ENCODE measurements at places on chromosomes 1 and 21. TPM values are rescaled to one million over a fixed set of nuclear protein-coding genes. Genes with fewer than 3 reads are reported as not detected.

VHLL gene
- total RNA-seq: 1.1 TPM

KRTAP6-3 gene
- not detected for total RNA-seq

CHRM3 gene
- 2.2 TPM for total RNA-seq

MMEL1 gene
- total RNA-seq: 4.6 TPM

TM2D1 gene
- 86.9 TPM for total RNA-seq

ERG gene
- 11.2 TPM for total RNA-seq

NCF2 gene
- total RNA-seq: 5.6 TPM

USH2A gene
- not detected for total RNA-seq

FCMR gene
- total RNA-seq: 1.7 TPM

REG4 gene
- 2.0 TPM for total RNA-seq

NPHS2 gene
- not detected for total RNA-seq

DNA sequence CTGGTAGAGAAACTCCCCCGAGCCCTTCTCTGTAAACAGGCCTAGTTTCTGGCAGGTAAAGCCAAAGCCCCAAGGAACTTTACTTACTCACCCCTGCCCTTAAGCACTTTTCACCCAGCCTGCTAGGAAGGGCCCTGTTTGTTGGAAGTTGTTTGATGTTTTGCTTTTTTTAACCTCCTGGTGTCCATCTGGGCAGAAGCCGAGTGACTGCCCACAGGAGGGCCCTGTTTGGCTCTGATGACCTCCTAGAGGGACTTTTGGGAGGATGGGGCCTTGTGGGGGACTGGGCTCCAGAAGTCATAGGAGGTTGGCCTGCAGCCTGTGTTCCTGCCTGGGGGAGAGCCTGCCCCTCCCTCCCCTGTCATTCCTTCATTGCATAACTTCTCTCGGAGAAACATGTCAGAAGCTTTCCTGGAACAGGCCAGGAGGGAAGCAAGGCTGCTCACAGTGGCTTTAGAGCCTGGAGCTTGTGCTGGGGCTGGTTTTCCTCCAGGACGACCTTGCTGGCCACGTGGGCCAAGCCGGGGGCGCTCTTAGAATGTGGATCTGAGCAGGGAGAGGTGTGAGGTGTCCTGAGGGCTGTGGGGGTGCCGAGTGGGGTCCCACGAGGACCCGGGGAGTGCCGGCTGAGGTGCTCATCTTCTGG is 33.9 kb downstream of the COQ8A start:
- no peak for DNase-seq

DNA sequence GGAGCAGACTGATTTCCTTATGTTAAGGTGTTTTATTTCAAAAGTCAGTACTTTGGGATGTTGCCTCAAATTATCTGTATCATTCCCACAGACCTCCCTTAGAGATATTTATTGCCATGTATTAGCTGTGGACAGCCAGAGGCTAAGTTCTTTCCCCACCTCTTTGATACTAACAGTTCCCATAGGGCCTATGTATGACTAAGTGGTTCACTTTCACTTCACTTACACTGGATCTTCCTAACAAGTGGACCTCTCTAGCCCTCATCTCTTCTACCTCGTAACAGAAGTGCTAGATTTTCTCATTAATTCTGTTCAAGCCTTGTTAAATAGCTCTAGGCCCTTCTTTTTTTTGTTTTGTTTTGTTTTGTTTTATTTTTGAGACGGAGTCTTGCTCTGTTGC is 6.2 kb downstream of the TRAF5 start:
- no peak for DNase-seq

DNA sequence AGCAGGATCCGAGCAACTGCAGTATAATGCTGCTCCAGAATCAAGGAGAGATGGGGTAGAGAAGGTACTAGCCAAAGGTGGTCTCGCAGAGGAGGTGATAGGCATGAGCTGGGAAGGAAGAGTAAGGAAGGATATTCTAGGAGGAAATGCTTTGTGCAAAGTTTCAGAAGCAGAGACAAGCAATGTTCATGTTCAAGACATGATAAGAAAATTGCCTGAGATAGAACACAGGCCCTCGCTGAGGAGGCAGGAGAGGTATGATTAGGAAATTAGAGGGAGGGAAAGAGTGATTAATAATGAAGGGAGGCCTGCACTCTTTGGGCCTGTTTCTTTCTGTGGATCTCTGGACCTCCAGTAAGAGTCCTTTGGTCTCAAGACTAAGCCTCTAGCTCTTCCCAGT is 12.9 kb upstream of the ETV3 start:
- DNase-seq: no peak

- DNase-seq: no peak
Observed at GRCh38 chr1:72394457-72394856, 112.1 kb upstream of the NEGR1 start.

DNA sequence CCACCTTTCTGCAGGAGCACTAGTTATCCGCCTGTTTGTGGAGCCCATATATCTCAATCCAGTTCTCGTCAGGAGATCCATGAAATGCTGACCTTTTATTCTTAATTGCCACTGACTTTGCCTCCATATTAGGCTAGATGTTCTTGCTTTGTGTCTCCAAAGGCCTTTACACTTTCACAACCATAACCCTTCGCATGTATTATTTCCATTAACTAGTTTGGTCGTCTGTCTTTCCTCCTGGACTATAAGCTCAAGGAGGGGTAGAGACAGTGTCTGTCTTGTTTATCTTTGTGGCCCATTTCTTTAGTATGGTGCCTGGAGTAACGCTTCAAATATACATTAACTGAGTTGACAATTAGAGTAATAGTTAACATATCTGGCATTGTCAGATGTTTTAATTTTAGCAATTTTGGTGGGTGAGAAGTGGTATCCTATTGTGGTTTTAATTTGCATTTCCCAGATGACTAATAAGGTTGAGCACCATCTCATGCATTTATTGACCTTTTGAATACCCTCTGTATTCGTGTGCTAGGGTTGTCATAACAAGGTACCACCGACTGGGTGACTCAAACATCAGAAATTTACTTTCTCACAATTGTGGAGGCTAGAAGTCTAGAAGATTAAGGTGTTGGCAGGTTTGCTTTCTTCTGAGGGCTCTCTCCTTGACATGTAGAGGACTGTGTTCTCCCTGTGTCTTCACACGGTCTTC is 21.7 kb upstream of the IL12RB2 start:
- no peak for DNase-seq

- no peak for DNase-seq
Observed at GRCh38 chr21:35927262-35927661, 133.1 kb downstream of the SETD4 start.

- DNase-seq: no peak
Observed at GRCh38 chr1:213572912-213573647, 414.7 kb upstream of the PROX1 start.

- no peak for DNase-seq
Observed at GRCh38 chr1:159786966-159787365, 6.2 kb downstream of the DUSP23 start.

DNA sequence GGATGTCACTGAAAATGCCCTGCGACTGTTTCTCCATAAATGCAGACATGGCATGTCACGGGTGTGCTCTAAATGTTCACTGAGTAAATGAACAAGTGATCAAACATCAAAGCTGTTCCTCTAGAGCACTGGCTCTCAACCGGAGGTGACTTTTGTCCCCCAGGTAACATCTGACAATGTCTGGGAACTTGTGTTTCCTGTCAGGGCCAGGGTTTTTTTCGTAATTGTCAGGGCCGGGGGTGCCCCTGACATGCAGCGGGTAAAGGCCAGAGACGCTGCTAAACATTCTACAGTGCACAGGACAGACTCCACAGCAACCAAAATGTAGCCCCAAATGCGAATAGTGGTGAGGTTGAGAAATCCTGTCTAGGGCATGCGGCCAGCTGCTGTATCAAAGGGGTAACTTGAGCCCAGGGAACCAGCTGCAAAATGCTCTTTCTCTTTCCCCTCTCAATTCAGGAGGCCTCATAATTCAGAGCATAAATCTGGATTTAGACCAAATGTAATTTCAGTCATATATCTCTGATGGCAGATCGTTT is 2.0 kb downstream of the ALDH4A1 start:
- DNase-seq: no peak

- no peak for DNase-seq
Observed at GRCh38 chr1:180003026-180003695, 48.6 kb downstream of the CEP350 start.

DNA sequence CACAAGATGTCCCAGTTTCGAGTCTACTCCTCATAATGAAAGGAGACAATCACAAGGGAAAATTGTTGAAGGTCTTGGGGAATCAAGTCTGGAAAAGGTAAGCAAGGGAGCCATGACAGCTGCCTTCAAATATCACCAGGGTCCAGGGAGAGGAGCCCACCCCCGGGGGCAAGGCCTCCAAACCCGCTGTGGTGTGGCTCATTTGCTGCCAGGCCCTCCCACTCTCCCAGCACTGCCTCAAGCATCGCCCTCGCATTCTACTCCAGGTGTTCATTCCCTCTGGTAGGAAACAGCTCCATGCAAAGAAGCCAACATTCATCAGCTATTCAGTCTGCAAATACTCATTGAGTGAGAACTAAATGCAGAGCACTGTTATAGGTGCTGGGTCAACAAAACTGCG is 8.6 kb downstream of the S100A9 start:
- no peak for DNase-seq

GRCh38 chr1:25573591-25573930 is 30.2 kb downstream of the LDLRAP1 start:
- no peak for DNase-seq

DNA sequence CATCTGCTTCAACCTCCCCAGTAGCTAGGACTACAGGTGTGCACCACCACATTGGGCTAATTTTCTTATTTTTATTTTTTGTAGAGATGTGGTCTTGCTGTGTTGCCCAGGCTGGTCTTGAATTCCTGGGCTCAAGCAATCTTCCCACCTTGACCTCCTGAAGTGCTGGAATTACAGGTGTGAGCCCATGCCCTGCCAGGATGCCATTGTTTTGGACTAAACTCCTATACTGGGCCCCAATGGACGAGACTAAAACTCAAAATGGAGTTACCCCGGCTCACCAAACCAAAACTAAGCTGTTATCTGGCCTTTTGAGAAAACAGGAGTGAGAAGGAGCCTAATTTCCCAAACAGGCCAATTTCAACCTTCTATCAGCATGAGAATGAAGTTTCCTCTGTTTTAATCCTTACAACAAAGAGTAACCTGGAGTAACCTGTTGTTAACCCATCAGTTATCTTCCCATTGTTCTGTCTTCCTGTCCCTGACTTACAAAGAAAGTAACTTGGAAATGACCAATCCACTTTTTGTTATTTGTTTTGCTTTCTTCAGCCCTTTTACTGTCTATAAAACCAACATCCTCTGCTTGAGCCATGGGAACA is 29.6 kb downstream of the DMRTA2 start:
- DNase-seq: no peak

DNA sequence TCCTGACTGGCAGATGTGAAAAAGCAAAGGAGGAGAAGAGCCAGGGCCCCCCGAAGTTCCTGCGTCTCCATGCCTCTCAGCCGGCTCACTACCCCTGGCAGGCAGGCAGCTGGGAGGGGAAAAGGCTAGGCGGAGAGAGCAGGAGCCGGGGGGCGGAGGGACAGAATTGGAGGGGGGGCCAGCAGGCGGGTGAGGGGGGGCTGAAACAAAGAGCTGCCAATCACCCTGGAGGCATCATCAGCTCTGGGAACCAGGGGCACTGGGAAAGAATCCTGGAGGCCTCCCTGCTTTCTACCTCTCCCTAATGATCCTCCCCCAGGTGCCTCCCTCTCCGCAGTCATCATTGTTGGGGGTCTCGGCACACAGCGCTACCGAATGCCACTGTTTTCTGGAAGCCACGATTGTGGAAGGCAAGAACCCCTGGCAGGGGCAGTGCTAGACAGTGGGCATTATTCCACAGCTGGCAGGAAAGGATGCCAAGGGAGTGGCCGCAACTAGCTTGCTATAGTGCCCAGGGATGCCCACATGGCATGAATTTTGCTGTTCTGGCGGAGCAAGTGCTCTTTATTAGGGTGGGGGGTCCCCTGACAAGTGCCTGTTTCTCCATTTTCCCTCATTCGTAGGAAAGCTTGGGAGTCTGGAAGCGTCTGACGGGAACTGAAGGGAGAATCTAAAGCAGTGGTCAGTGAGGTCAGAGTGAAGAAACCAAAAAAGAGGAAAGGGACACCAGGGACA is at the start of gene THBS3:
TSS of gene THBS3 (minus strand) at position 92 of the 735 bp plus-strand sequence. CDS start at position 71, 21 bp downstream.
- DNase-seq: no peak

DNA sequence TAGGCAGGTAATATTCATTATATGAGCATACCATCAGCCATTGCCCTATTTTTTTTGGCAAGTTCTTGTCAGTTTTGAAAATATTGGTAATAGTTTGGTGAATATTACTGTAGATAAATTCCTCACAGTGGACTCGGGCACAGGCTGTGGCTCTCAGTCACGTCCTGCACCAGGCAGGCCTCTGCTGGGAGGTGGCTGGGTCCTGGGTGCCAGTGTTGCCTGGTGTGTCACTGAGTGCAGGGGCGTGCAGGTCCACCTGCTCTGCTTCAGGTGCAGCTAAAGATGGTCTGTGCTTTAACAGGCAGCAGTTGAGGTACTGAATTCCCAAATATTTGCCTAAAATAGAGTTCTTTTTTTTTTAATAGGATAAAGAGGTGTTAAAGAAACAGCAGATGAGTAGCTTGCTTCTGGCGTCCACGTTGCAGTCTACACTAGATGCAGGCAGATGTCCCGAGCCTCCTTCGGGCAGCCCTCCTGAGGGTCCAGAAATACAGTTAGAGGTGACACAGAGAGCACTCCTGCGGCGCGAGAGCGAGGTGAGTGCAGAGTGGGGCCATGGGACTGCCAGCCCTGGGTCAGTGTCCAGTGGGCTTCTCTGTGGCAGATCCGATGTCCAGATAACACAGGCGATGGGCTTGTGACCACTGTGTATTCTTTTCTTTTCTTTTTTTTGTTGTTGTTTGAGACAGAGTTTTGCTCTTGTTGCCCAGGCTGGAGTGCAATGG is 57.3 kb upstream of the DIP2A start:
- no peak for DNase-seq

DNA sequence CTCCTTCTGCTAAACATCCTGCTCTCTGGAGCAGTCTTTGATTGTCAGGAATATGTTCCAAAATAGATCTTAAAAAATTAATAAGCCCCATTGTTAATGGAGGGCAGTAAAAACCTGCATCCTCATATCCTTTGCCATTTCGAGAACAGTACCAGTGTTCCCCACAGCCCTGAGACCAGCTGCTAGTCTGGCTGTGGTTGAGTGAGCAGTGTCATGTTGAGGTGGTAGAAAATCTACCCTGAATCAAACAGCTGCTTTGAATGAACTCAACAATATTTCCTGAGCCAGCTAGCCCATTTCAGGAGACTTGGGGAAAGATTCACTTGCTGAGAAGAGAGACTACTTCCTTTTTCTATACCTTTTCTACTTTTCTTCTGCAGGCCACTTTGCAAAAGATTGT is 24.4 kb downstream of the FABP3 start:
- no peak for DNase-seq

DNA sequence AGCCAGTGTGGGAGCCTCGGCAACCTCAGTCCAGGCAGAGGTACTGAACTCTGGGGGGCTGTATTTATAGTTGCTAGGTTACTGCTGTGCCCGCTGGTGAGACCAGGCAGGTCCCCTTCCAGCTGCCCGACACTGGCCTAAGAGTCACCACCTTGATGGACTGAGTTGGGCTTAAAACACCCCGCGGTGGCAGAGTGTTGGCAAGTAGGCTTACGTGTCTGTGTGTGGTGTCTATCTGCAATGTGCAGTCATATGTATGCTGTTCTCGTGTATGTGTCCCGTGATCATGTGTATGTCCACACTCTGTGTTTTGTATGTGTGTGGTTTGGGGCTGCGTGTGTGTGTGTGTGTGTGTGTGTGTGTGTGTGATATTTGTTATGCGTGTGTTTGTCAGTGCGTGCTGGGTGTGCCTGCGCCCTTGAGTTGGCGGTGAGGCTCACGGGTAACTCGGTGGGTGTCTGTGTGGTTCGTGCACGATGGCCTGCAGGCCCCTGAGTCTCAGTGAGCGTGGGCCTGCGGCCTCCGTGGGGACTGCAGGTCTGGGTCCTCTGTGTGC is 65.5 kb downstream of the MEF2D start:
- no peak for DNase-seq

Measured in prostate gland (tissue), 2 donors.